Epithelial cell of proximal tubule (primary cell): ENCODE measurements at places on chromosomes 12 and 14. TPM values are rescaled to one million over a fixed set of nuclear protein-coding genes. Genes with fewer than 3 reads are reported as not detected.

TAC3 gene
- not detected in 2 replicates for total RNA-seq

PRH2 gene
- not detected in 2 replicates for total RNA-seq

TMPRSS12 gene
- total RNA-seq = not detected in 2 replicates

PTGER2 gene
- total RNA-seq = 2.2 TPM in 2 replicates

GPRC5A gene
- total RNA-seq = 84.4 and 142 TPM in 2 replicates

DTX1 gene
- total RNA-seq = not detected in 2 replicates

SLC38A4 gene
- total RNA-seq = under 0.01 TPM in 1 of 2 replicates, not detected in the other

- DNase-seq = no peak
These were observed 457.3 kb downstream of the LRIG3 start for GRCh38 chr12:58463051-58463450.

- no peak for DNase-seq
These were observed 82.8 kb downstream of the TNFAIP2 start for GRCh38 chr14:103206023-103206481.

DNA sequence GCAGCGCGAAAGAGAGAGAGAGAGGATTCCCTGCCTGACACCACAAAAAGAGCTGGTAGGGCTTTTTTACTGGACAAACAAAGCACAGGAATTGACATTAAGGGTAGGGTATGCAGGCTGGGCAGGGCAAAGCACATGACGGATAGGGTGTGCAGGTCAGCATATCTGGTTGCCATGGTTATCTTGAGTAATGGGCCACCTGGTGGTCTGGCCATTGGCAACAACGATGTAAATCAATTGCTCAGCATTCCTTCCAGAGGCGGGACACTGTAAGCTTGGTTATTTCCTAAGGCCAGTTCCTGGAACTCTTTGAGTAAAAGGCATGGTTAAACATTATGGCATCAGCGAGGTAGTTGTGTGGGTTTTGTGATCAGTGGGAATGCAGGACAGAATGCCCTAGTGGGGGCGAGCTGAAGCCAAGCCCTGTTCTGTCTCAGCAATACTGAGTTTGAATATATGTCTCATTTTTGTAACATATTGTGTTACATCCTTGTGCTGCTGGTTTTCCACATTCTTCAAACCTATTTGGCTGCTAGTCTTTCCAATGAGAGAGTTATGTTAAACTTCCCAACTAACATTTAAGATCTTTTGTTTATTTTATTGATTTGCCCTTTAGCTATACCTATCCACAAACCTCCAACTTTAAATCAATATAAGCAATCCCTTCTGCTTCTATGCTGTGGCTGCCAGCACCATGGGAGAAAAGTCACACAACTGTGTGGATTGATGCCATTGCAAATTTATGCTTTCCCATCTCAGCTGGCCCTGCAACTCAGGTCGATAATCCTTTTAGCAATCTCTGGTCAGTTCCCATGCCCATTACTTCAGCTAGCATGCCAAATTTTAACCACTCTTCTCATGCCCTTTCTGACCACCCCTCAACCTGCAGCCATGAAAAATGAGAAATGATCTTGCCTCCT lies 396.7 kb upstream of the PDE3A start:
- peak; percentile 91 for DNase-seq

DNA sequence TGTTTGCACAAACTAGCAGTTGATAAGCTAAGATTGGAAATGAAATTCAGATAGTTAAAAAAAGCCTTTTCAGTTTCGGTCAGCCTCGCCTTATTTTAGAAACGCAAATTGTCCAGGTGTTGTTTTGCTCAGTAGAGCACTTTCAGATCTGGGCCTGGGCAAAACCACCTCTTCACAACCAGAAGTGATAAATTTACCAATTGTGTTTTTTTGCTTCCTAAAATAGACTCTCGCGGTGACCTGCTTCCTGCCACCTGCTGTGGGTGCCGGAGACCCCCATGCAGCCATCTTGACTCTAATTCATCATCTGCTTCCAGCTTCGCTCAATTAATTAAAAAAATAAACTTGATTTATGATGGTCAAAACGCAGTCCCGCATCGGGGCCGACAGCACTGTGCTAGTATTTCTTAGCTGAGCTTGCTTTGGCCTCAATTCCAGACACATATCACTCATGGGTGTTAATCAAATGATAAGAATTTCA lies 335.6 kb downstream of the TMEM121 start:
- DNase-seq = no peak

- no peak for DNase-seq
These were observed 2.8 kb downstream of the PHB2 start for GRCh38 chr12:6967651-6968100.

- no peak for DNase-seq
These were observed 61.4 kb downstream of the VWF start for GRCh38 chr12:6062757-6063735.

DNA sequence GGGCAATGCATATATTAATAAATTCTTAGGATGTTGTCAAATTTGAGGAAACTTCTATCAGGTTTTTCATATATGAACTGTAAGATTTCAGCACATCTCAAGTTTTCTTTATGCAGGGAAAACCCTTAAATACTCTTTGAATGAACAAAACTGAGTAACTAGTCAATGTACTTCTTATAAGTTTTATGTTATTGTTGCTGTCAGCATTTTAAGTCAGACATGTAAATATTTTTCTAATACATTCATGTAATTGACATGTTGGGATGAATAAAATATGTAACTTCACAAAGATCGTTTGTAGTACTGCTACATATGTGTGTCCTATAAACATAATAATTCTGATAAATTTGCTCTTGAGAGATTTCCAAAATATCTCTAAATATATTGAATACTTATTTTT lies 109.6 kb downstream of the BMP4 start:
- no peak for DNase-seq

GRCh38 chr14:105418269-105419194 lies 1.1 kb upstream of the MTA1 start:
- DNase-seq = no peak

- no peak for DNase-seq
These were observed 86.5 kb downstream of the PAPOLA start for GRCh38 chr14:96588410-96589257.
